Calu3 (cell line): ENCODE measurements at places on chromosomes 3 and 15.
A peak's percentile ranks its signal among the peaks of the same experiment; 100 is the strongest.

GRCh38 chr15:44682211-44682610, 18.7 kb upstream of the SPG11 start:
- no peak for DNase-seq

- no peak for DNase-seq
Observed at GRCh38 chr3:69462826-69463100, 76.9 kb upstream of the FRMD4B start.

DNA sequence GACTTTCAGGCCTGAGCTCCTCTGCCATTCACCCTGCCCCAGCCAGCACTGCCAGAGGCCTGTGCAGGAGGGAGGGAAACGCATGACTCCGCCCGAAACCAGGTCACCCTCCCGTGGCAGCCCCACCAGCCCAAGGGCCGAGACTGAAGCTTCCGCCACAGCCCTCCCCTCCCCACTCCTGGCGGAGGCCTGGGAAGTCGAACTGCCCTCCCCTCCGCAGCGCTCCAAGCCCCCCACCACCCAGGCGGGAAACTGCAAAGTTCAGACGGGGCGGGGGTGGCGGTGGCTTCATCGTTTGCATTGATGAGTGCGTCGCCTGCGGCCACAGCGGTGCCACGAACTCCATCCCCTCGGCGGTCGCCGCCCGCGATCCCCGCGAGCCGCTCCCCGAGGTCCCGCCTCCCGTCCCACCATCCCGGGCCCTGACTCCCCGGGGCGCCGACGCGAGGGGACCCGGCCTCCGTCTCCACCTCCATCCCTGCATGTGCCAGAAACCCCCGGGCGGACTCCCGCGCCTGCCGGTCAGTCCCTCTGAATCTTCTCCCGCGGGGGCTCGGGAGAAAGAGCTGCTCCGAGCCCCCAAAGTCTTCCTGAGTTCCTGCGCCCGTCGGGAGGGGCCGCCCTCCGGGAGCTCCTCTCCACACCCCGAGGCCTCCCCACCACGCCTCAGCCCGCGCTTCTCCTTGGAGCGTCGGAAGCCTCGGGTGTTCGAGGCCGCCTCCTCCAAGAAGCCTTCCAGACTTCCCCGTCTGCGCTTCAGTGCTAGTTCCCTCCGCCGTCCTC, 698 bp downstream of the MELTF start:
- DNase-seq = peak; percentile 19

DNA sequence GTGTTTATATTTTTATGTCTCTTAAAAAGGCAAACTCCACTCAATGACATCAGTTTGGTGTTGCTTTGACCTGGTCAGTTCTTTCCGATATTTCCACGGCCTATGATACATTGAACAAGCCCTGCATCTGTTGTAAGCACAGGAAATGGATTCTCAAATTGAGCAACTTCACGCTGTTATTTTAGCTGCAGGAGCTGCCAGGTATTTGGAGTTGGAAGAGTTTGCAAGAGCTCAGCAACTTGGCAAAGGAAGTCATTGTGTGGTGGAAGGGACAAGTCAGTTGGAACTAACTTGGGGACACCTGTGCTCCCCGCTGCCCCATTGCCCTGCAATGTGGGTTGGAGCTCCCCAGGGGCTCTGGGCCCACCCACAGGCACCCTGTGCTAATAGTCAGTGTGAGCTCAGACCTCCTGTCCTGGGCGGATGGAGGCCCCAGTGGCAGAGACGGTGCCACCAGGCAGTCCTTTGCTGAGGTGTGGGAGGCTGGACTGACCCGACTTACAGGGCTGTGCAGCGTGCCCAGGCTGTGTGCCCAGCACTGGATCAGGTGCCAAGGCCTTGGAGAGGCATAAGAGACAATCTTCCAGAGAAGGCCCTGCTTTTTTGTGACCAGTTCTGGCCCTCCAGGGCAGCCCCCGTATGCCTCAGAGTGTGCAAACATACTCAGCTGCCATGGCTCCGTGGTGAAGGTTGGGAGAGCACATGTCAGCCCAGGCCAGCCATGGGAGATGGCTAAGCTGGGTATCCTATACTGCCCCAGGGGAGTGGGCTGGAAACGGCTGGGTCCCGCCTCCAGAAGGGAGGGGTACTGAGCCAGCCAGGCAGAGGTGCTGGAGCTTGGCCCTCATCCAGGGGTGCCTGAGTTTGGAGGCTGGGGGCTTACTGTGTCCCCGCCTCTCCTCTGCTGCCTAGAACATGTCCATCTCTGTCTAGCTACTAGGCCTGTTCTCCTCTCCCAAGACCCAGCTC, 43.5 kb downstream of the KY start:
- DNase-seq = no peak

DNA sequence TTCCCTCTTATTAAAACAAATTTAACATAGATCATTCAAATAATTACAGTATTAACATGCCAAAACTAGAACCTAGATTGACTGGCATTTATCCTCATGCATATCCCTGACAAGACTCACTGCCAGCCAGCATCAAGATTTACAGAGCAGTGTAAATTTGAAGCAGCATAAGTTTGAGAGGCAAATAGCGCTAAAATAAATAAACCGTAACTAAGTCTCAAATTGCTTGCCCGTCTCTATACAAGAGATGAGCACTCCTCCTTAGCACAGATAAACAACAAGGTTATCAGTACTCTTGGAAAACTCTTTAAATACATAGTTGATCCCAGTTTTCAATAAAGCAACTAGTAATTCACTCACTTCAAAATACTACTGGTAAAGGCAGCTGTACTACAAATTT, 29.6 kb downstream of the MSL2 start:
- DNase-seq = no peak

GRCh38 chr3:111538681-111539083, 3.3 kb upstream of the CD96 start:
- DNase-seq = no peak

- no peak for DNase-seq
Observed at GRCh38 chr3:24508423-24508839, 13.8 kb upstream of the THRB start.

- no peak for DNase-seq
Observed at GRCh38 chr15:67831363-67831762, 6.1 kb downstream of the SKOR1 start.

GRCh38 chr3:196219194-196219969, 3.0 kb downstream of the SLC51A start:
- no peak for DNase-seq

- no peak for DNase-seq
Observed at GRCh38 chr3:16520970-16521881, 7.7 kb upstream of the RFTN1 start.

- no peak for DNase-seq
Observed at GRCh38 chr3:134309987-134310700, 59.5 kb upstream of the RYK start.

DNA sequence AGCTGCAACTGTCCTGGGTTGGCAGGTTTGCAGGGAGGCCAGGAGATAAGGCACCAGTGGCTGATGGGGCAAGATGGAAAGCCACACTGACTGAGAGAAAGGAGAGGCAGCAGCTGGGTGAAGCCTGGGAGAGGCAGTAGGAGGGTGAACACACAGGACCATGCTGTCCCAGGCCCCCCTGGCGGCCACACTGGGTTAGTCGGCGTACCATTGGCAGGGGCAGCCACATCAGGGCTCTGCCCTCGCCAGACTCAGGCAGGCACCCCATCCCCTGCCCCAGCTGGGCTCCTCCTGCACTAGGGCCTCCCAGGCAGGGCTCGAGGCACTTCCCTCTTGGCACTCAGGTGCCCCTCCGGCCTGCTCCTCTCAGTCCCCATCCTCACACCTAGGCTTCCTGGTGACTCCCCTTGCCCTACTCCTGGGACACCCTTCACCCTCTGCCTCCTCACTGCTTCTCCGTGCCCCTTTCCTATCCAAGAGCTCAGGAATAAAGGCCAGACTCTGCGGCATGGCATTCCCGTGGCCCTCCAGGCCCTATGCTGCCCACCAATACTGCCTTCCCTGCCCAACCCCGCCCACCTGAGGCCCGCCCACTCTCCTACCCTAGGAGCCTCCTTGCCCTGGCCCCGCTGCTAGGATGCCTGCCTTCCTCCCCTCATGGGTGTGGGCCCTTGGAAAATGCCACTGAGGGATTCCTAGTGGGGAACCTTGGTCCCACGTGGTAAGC, 28.7 kb upstream of the DUSP7 start:
- no peak for DNase-seq

GRCh38 chr3:129608087-129608935, 1.8 kb upstream of the PLXND1 start:
- DNase-seq = no peak
